Left ventricle myocardium superior (tissue), 1 donor: ENCODE measurements at places on chromosomes 6 and 20.

DNA sequence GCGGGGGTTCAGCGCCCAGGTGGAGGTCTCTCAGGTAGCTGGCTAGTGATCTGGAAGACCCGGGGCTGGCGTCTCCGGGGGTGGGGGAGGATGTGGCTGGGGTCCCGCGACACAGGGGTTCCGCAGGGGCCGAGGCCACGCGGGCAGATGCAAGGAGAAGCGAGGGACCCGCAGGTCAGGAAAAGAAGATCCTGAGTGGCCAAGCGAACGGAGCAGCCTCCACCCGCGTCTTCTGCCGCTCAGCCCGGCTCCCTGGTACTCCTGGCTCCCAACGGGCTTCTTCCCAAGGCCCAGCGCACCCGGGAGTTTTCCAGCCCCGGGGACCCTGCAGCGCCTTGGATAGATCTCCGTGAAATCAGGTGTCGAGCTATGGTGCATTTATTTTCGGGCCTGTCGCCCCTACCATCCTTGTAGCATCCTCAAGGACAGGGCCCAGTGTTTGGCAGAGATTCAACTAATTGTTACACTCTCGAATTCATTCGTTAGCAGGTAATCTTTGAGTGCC, 682 bp upstream of the CHD6 start:
- no peak for DNase-seq

GRCh38 chr6:92469186-92469828, 950.1 kb downstream of the EPHA7 start:
- DNase-seq = no peak

- DNase-seq = no peak
These were observed 9.9 kb downstream of the TAF11 start for GRCh38 chr6:34877869-34878485.

DNA sequence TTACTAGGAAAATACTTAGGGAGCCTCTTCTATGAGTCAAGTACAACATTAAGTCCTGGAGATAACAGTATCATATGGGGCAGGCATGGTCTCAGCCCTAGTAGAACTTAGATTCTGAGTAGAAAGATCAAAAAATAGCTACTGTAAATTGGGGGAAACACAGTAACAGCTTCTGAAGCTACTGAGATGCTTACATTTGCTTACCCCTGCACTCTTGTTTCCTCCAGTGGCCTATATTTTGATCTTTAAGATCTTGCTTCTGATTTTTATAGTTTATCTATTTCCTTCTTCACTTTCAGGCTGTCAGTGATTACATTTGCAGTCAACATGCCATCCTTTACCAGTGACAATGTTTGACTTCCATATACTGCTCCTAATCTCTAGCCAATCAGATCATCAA, 35.3 kb downstream of the HIVEP2 start:
- DNase-seq = no peak

DNA sequence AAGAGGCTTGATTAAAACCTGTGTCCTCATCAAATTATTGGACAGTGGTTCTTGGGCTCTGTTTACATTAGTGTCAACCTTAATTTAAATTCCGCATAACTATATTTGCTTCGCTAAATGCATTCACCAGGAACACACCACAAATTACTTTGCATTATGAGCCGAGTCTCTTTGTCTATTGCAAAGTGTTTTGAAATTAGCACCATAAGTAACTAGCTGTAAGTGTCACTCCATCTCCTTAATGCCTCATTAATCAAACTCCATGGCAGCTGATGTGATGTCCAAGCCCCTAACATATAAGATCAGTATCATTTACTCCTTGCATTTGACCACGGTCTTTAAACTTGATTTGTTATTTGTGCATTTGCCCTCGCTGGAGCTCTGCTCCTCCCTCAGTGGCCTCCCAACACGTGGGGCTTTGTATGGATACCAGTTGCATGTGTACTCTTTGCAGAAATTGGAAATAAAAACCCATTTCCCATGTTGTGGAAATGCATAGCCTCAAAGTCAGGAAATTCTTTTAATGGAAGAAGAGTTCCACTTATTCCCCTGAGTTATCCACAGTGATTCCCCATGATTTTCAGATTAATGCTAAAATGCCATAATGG, 24.6 kb downstream of the FOXA2 start:
- DNase-seq = no peak

- DNase-seq = peak; percentile 63
These were observed 92.0 kb upstream of the PRDM1 start for GRCh38 chr6:105994118-105994590.

GRCh38 chr6:169784821-169785340, 33.5 kb downstream of the ERMARD start:
- no peak for DNase-seq

DNA sequence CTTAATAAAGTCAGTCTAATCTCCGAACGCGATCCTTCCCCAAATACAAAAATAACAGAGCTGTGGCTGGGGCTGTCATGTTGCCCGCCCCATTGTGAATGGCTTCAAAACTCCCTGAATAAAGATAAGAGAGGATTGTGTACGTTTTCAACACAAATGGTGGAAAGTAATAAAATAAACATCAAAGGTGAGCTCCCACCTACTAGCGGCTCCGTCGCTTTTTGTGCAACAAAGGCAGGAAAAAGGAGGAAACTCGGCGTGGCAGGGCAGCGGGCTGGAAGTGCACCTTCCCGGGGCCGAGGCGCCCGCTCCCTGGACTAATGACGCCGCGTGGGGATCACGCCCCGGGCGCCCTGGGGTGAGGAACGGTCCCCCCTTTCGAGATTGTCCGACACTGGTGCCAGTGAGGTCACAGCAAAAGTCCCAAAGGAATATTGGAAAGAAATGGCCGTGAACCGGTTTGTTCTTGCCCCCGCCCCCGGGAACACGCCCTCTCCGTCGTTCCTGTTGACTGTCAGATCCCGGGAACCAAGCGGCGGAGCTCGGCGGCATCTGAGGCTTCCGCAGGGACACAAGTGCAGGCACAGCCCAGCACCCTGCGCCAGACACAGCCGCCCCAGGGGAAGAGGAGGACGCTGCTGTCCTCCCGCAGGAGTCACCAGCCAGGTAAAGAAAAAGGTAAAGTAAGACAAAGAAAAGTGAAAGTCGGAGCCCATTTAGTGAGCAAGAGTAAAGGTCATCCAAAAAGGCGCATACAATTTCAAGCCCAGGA, 1.1 kb upstream of the FOXQ1 start:
- no peak for DNase-seq

- peak; percentile 35 for DNase-seq
These were observed 69.7 kb downstream of the RFPL4B start for GRCh38 chr6:112416866-112417265.

DNA sequence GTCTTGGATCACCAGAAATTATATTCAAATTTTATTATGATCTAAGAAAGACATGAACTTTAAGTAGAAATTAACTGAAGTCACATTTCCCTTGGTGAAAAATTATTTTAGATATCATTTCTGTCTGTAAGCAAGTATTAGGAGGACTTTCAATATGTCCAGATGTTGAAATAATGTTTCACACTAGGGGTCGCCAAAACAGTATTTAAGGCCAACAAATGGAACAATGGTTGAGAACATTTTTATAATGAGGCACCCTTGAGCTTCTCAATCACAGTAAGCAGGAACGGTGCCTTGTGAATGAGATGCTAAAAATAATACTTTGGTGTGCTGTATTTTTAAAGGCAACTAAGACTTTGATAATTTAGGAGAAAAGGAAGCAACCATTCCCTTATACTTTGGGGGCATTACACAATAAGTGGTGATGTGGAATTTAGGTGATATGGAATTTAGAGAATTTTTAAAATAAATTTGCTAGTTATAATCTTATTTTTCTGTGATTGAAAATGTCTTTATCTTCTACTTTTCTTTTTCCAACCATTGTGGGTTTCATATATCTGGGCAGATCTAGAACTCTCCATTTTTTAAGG, 9.6 kb upstream of the SF3B5 start:
- DNase-seq = no peak

GRCh38 chr6:170423814-170424603, 117.5 kb downstream of the FAM120B start:
- no peak for DNase-seq

GRCh38 chr6:2460216-2460745, 214.9 kb upstream of the GMDS start:
- DNase-seq = no peak

- DNase-seq = no peak
These were observed 144.1 kb upstream of the EEF1E1 start for GRCh38 chr6:8246403-8246802.

- no peak for DNase-seq
These were observed 1.1 kb downstream of the GJA10 start for GRCh38 chr6:89895276-89895874.

- no peak for DNase-seq
These were observed 152.8 kb upstream of the SLC35B3 start for GRCh38 chr6:8588176-8588575.

DNA sequence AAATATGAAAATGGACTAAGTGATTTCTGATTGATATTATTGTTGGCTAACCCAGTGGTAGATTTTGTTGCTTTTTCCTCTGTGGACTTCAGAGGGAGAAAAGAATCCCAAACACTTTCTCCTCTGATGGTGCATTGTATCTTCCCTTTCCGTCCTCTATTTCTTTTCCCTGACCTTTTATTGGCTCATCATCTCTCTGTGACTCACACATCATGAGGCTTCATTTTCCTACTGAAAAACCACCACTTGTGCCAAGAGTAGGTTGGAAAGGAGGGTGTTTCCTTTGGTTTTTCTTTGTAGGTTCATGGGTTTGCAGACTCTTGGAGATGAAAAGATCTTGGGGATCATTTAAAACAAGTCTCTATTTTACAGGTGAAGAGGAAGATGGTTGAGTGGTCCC, 311.7 kb upstream of the JAG1 start:
- DNase-seq = no peak

- no peak for DNase-seq
These were observed 1389.9 kb upstream of the MAP3K7 start for GRCh38 chr6:91976797-91977196.

- DNase-seq = no peak
These were observed 43.6 kb downstream of the REPS1 start for GRCh38 chr6:138944412-138944811.

DNA sequence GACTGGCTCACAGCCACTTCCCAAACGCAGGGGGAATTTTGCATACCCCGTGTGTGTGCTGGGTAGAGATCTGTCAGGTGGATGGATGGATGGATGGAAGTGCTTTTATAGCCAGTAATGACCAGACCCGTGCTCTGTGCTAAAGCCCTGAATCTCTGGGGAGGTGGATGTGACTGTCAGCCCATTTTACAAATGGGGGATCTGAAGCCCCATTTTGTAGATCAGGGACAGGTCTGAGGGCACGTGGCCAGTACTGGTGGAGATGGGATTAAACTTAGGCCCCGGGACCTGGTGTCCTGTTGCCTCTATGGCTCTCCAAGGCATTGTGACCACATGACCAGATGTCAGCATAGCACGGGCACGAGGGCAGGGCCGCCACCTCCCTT, 38.2 kb upstream of the ZBP1 start:
- no peak for DNase-seq

DNA sequence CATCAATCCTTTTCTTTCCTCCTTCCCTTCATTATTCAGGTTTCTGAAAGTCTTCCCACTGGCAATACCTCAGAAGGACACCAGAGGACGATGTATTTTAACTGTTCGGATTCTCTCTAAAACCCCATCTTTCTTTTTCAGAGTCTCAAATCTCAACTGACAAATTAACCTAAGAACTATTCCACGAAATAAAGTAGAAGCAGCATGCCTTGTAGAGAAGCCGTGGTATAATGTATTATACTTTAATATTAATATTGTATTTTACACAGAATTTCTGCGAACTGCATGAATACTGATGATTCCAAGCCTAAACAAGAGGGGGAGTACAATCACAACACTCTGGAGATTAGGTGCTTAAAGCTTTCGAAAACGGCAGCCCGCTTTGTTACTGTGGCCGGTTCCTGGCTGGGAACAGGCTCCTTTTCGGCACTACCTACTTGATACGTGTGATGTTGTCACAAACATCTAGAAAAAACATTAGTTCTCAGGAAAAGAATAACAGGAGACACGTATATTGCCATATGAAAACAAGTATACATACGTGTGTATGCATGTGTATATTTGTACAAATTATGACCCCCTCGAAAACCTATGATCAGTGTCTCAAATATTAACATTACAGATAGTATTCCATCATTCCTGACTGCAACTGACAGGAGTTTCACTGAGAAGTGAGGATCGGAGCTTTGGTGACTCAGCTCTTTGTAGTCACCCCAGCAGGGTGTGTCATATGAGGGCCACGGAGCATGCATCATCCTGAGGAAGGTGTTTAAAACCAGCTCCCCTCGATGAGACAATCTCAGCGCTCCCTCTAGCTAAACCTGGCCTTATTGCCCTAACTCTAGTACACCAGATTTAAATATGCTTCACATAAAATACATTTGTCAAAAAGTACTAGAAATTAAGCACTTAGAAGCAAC, 319.7 kb upstream of the TCF21 start:
- peak; percentile 31 for DNase-seq

DNA sequence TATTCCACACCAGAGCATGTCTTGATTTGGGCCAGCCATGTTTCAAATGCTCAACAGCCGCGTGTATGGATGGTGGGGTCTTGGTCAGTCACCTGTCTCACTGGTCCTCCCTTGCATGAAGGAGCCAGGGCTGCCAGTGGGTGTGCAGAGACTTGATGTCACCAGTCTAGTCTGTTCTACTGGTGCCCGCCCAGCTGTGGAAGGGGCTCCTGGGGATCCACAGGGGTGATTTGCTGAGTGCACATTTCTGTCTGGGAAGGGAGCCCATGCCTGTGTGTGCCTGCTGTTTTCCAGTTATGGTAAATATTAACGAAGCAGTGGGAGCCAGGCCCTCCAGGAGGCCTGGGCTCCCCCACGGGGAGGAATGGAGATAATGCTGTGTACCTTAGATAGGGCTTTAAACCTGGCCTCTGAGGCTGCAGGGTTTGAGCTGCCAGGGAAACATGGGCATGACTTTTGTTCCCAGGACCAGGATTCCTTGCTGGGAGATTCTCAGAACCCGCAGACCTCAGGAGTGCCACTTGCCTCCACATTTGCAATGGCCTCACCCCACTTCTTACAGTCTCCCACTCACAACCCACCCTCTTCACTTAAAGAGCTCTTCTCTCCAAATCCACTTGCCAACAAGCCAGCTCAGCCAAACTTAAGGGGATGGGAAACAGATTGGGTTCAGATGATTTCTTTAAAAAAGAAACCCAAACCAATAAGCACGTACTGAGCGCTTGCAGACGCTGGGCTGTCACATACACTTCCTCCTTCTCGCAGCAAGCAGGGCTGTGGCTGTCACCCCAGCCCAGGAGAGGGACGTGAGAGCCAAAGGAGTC, 54.1 kb downstream of the VEGFA start:
- no peak for DNase-seq

- DNase-seq = no peak
These were observed 26.5 kb upstream of the INSM1 start for GRCh38 chr20:20341371-20341770.

DNA sequence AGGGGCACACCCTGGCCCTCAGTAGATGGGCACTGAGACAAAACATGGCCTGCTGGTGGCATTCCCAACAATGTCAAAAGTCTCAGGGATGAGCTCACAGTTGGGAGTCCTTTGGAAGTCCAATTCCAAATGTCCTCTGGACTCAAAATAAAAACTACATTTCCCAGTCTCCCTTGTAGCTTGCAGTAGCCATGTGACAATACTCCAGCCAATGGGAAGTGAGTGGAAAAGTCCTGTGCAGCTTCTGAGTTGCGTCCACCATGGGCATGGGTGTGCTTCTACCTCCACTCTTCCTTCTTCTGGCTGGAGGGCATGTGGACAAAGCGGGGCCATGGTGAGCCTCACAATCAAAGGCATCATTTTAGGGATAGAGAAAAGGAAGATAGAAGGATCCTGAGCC, 5.8 kb upstream of the ADAM33 start:
- peak; percentile 23 for DNase-seq
